ENCODE measurements at places on chromosomes 2 and 18. TPM values are rescaled to one million over a fixed set of nuclear protein-coding genes. Genes with fewer than 3 reads are reported as not detected.

DNA sequence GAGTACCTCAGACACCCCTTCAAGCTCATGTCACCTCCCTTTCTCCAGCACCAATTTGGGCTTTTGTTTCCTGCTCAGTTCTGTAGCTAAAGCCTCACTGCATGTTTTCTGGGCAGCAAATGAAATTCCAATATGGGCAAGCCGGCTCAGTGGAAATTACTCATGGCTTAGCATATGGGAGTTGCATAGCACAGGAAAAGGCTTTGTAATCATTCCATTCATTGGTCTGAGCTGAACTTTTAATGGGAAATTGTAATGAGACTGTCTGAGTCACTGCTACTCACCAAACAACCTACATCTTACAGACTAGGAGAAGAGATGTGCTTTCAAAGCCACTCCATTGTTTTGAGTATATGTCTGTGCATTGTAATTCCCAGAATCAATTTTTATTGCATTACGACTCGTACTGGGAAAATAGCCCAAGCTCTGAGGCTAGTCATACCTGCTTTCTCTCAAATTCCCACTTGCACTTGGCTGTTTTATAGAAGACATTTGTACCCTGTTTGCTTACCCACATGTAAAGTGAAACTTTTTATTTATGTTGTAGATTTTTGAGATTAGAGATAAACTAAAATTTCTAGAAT is 139.5 kb upstream of the LRATD1 start:
- H3K27ac ChIP-seq: no peak overlapping the region
- no peaks in the 10 kb centered on the region for H3K4me1 ChIP-seq
- DNase-seq: no peak

DNA sequence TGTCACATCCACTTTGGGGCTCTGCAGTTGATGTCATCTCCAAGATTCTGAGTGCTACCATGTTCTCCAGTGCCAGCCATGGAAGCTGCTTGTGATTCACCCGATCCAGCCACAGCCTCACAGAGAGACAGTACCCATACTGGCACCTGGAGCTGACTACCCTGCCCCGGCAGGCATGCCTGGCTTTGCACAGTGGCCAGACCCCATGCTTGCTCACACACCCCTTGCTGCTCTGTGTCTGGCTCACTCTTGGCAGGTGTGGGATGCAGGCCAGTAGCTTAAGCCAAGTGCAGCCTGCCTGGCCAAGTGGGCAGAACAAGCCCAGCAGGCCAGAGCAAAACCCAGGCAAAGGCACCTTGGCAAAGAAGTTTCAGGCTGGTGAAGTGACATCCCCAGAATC is 828.4 kb upstream of the VRK2 start:
- no peak overlapping the region for H3K4me3 ChIP-seq
- H3K36me3 ChIP-seq: peaks cover 1% of the 10 kb centered on the region
- H3K4me1 ChIP-seq: no peaks in the 10 kb centered on the region
- H3K27me3 ChIP-seq: no peaks in the 10 kb centered on the region
- DNase-seq: no peak

The CHN1 gene
- 0.58 TPM for polyA plus RNA-seq

DNA sequence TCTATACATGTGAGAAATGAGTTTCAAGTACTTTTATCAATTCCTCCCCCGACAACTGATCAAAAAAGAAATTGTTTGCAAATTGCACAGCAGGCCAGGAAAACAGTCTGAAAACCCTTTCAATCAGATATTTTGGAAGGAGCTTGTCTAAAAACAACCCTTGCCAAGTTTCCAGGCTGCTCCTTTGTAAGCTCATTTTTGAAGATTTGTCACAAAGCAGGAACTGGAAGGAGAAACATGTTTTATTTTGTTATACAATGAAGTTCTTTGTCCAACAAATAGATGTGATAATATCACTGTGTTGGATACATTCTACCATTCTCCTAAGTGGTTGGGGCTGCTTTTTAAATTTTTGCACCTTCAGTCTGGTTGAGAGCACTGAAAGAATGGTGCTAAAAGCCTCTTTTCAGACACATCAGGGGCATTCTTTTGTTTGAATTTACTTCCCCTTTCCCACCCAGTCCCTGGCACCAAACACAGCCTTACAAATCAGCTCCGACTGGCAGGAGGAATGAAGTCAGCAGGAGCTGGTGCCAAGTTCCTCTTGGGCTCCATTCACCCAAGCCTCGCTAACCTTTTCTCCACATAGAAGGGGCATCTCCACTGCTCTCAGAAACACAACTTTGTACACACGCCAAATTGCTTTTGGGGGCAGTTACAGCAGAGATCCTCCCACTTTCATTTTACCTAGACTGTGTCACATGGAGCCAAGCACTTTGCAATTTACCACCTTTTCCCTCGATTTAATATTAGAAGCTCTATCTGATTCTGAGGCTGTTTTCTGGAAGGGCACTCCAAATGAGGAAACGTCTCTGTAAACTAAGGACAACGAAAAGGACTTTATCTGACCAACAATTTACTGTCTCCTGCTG is 88.0 kb downstream of the C1D start:
- peaks cover 8% of the 10 kb centered on the region for H3K27me3 ChIP-seq
- no peak overlapping the region for H3K4me3 ChIP-seq
- H3K4me1 ChIP-seq: peaks cover 3% of the 10 kb centered on the region
- no peak overlapping the region for H3K27ac ChIP-seq

The TMEM127 gene
- 22.1 TPM for polyA plus RNA-seq

DNA sequence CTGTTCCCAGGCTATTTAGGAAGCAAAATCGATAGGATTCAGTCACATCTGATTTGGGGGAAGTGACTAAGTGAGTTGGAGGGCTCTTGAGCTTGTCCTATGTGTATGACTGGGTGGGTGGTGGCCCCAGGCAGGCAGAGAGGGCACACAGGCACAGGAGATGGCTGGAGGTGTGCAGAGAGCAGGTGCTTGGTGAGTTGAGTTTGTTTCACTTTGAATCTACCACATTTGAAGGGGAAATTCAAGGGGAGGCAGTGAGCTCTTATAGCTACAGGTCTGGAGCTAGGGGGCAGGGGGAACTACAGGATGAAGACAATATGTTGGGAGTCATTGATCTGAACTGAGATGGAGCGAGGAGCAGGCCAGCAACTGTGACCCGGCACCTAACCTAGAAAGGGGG is 42.5 kb upstream of the TMEM200C start:
- H3K4me3 ChIP-seq: no peak overlapping the region
- H3K36me3 ChIP-seq: no peaks in the 10 kb centered on the region
- no peak for DNase-seq
- H3K27ac ChIP-seq: no peak overlapping the region

The HDLBP gene
- polyA plus RNA-seq: 32.2 TPM

The SCG2 gene
- polyA plus RNA-seq: not detected

The DSG1 gene
- polyA plus RNA-seq: not detected

DNA sequence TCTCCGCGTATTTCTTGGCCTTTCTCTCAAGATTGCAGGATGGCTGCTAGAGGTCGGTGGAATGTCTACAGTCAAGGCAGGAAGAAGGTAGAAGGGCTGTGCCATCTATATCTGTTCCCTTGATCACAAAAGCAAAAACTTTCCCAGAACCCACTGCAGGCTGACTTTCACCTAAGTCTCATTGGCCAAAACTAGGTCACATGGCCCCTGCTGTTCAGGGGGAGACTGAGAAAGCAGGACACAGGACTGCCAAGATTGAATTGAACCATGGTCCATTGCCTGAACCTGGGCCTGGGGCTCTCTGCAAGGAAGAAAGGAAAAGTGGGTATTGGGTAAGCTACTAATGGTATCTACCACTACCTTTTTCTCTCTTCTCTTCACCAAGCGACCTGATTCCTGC is 9.7 kb upstream of the GRP start:
- H3K36me3 ChIP-seq: no peaks in the 10 kb centered on the region
- no peak overlapping the region for H3K4me3 ChIP-seq
- no peak for DNase-seq
- H3K27ac ChIP-seq: no peak overlapping the region

GRCh38 chr2:98507891-98508708 is 63.4 kb downstream of the INPP4A start:
- no peak for DNase-seq
- peak overlapping the region; percentile 64 for H3K4me3 ChIP-seq

The CABLES1 gene
- polyA plus RNA-seq: not detected

- no peak overlapping the region for H3K4me3 ChIP-seq
- no peaks in the 10 kb centered on the region for H3K36me3 ChIP-seq
- H3K4me1 ChIP-seq: peaks cover 71% of the 10 kb centered on the region
- no peak overlapping the region for H3K27ac ChIP-seq
- DNase-seq: no peak
- no peaks in the 10 kb centered on the region for H3K27me3 ChIP-seq
These were observed 24.7 kb downstream of the TLK1 start for GRCh38 chr2:171136024-171136423.

DNA sequence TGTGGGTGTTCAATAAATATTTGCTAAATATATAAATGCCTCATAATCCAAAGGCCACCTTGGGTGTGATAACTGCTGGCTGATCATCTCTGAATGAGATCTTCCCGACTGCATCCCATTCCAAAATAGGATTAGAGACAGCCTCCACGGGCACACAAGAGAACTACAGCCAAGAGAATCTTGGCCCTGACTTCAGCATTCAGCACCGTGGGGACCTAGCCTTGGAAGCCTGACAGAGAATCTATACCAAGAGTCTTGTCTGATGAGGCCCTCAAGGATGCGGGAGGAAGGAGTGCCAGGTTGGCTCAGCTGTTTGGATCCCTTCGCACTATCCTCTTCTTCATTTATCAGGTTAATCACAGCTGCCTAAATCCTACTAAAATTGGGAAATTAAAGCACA is 85.8 kb downstream of the RBM43 start:
- DNase-seq: no peak
- H3K4me1 ChIP-seq: no peaks in the 10 kb centered on the region
- H3K36me3 ChIP-seq: no peaks in the 10 kb centered on the region
- H3K4me3 ChIP-seq: no peak overlapping the region

The PDE11A gene
- not detected for polyA plus RNA-seq

- H3K36me3 ChIP-seq: peaks cover 12% of the 10 kb centered on the region
- peaks cover 60% of the 10 kb centered on the region for H3K4me1 ChIP-seq
- H3K4me3 ChIP-seq: no peak overlapping the region
- H3K27ac ChIP-seq: no peak overlapping the region
- DNase-seq: no peak
- no peaks in the 10 kb centered on the region for H3K27me3 ChIP-seq
These were observed 113.2 kb downstream of the USP34 start for GRCh38 chr2:61357681-61358080.

- H3K36me3 ChIP-seq: no peaks in the 10 kb centered on the region
- H3K4me1 ChIP-seq: no peaks in the 10 kb centered on the region
- DNase-seq: no peak
- H3K27ac ChIP-seq: no peak overlapping the region
- H3K4me3 ChIP-seq: no peak overlapping the region
These were observed 1100.8 kb downstream of the CNTNAP5 start for GRCh38 chr2:125125902-125126301.

DNA sequence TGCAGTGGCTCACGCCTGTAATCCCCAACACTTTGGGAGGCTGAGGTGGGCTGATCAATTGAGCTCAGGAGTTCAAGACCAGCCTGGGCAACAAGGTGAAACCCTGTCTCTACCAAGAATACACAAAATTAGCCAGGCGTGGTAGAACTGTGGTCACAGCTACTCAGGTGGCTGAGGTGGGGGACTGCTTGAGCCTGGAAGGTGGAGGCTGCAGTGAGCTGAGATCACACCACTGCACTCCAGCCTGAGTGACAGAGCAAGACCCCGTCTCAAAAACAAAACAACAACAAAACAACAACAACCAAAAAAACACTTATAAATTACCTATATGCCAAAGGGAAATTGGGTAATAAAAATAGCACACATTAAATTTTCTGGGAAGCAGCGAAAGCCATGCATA is 141.6 kb downstream of the HDAC4 start:
- H3K27ac ChIP-seq: peak overlapping the region; percentile 92
- no peak for DNase-seq
- no peaks in the 10 kb centered on the region for H3K27me3 ChIP-seq
- peak overlapping the region; percentile 84 for H3K4me3 ChIP-seq

The IL18R1 gene
- polyA plus RNA-seq: 2.0 TPM

- H3K27me3 ChIP-seq: no peaks in the 10 kb centered on the region
- H3K27ac ChIP-seq: no peak overlapping the region
- H3K4me3 ChIP-seq: no peak overlapping the region
These were observed 1347.4 kb upstream of the PIK3C3 start for GRCh38 chr18:40607542-40608148.

DNA sequence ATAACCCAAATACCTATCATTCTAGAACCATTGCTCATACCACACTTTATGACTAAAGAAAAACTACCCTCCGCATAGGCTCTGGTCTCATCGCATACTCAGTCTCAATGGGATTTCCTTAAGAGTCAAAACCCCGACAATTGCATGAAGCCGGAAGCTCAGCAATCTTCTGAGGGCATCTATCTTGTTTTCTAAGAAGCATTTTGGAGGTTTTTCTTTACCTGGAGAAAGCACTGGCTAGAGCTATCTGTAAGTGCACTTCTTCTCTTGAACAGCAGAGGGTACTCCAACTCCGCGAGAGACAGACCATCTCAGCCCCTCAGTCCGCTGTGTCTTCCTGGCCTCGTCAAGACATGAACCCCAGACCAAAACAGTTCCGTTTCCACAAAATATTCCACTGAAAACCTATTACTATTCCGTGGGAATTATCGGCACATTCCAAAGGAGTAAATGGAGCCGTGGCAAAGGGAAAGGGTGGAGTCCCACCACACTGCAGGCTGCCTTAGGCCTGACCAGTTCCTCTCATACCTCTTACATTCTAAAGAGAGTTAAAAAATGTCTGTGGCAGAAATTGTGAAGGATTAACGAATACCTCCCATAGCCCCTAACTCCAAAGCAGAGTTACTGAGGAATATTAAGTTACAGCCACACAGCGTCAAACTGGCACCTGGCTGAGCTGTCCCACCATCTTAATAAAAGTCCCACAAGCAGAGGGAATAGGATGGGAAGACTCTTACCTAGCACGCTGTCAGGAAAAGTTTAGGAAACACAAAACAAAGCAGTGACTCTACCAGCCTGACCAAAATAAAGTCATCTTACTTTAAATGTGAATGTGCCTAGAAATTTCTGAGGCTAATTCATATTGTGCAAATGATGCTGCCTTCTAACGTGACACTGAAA is 325.6 kb upstream of the VRK2 start:
- H3K36me3 ChIP-seq: no peaks in the 10 kb centered on the region
- peak; percentile 24 for DNase-seq
- H3K4me1 ChIP-seq: peaks cover 5% of the 10 kb centered on the region
- H3K27ac ChIP-seq: peak overlapping the region; percentile 22
- H3K27me3 ChIP-seq: no peaks in the 10 kb centered on the region

DNA sequence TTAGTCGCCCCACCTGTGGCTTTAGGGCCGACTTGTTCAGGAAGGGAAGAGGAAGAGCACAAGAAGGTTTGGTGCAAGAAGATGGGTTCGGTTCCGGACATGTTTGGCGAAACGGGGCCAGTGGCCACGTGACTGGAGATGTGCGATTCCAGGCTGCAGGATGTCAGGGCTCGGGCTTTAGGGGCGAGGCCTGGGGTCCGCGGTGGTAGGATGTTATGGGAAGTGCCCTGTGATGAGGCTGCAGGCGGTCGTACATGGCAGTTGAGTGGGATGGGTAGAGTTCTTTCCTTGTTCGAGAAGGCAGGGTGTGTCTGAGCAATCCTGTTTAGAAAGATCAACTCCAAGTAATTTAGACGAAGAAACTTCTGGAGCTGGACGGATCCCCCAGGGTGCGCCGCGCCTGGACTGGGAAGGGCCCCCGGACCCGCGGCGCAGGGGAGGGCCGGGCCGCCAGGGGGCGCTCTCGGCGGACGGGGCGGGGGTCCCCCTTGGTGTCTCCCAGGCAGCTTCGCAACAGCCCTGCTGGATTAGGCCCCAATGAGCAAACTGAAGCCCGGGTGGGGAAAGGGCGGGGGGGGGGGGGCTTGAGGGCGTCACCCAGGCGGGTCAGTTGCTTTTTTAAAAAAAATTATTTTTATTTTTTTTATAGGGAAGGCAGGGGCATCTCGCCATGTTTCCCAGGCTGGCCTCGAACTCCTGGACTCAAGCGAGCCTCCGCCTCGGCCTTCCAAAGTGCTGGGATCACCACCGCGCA is 17.2 kb upstream of the SDC1 start:
- H3K36me3 ChIP-seq: peaks cover 7% of the 10 kb centered on the region
- H3K4me3 ChIP-seq: peak overlapping the region; percentile 75
- no peak for DNase-seq
- peaks cover 5% of the 10 kb centered on the region for H3K4me1 ChIP-seq
